ENCODE measurements at places on chromosomes 16 and 17.

- no peak for DNase-seq
Observed at GRCh38 chr17:41772586-41773189, 13.8 kb downstream of the JUP start.

DNA sequence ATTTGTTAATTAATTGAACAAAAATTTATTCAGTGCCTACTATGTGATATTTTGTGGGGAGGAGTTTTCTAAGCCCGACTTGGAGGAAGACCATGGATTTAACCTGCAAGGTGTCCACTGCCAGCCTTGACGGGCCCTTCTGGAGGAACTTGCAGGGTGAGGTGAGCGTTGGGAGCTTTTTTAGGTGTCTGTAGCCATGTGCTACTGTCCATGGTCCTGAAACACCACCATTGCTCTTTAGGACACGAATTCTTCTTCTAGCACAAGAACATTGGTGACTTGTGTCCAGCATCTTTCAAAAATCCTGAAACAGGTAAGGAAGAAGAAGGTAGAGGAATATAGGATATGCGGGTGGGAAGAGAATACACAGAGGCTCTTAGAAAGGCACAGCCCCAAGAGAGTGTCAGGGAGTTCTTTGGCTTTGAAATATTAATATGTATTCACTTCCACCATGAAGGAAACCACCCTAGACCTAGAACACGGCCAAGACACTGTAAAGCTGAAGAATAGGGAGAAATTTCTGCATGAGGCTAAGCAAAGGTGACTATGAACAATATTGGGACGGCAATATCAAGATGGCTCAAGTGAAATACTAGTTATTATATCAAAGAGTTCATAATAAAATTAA is 27.9 kb upstream of the OR4D1 start:
- peak; percentile 75 for DNase-seq

GRCh38 chr16:68400924-68401460 is 47.3 kb downstream of the SMPD3 start:
- DNase-seq: no peak

- no peak for DNase-seq
Observed at GRCh38 chr17:28777178-28777577, 33.4 kb downstream of the TRAF4 start.

DNA sequence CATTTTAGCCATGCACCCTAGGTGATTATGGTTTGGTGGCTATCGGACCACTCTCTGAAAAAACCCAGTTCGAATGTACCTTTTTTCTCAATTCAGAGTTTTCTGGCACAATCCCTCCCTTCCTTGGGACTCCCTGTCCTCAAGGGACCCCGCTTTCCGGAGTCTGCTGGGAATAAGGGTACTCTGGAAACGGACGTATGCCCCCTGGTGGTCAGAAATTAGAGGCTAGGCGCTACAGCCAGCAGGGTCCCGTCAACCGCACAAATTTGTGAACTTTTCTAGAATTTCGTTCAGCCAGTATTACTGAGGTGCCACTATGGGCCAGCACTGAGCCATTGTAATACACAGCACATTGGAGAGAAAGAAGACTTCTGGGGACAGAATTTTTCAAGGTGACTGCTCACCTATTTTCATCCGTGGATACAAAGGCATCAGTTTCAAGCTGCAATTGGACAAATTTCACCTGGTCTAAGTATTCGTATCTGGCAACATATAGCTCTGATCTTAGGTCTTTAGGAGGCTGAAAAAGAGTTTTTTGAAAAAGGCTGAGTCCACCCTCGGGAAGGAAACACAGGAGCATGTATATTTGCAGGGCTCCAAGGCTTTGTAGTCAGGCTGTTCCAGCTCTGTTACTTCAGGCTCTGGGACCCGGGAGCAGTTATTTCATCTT is 27.1 kb upstream of the CRYBA1 start:
- peak; percentile 80 for DNase-seq

DNA sequence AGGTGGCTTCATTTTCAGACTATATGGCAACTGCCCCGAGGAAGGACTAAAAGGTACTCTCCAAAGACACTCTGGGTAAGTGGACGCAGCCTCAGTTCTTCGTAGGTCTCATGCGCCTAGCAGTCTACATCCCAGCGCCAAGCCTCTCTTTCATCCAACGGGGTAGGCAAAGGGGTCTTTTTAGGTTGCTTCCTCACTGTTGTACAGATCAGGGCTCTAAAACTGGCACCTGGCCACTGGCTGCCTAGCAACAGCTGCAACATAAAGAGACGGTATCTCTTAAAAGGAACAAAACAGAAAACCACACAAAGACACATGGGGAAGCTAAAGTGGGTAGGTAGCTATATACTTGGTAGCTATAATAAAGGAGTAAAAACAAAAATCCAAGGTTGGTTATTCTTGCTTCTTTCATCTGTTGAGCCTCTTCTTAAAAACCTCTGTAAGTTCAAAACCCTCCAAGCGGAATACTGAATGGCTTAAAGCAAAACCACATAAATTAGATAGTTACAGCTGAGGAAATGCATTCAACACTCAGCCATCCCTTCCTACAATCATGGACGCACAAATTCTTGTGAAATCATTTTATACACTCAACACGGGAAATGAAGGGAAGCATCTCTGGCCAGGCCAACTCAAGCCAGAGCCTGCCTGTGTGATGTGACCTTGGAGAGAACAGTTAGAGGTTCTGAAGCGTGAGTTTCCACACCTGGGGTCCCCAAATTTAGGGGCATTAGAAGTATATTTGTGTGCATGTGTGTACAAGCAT is 22.7 kb downstream of the CYTH1 start:
- DNase-seq: no peak

DNA sequence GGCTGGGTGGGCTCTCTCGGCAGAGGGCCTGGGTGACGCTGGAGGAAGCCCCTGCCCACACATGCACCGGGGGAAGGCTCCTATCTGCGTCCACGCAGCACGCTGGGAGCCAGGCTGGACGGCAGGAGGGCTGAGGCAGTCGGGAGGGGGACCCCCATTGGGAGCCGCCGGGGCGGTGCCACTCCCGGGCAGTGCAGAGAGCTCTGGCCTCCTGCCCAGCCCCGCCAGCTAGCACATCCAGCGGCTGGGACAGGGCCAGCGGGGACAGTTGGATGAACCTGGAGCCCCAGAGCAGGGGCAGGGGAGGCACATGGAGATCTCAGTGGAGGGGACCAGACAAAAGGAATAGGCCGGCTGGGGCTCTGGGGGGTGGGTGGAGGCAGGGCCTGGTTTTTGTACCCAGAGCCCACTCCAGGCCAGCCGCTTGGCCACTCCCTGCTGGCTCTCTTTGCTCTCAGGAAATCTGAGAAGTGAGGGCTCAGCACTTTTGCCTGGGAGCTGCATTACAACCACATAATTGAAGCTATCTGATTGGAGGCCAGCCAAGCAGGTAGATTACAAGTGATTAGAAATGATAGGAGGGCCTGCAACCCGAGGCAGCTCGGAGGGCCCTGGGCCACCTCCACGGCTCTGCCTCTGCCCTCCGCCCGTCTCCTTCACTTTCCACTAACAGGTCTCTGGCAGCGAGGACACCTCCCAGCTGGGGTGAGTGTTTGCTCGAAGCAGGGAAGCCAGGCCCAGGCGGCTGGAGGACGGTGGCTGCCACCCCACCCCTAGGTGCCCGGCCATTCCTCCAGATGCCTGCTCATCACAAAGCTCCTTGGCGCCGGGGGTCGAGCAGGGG is 40.1 kb downstream of the ENGASE start:
- peak; percentile 57 for DNase-seq

DNA sequence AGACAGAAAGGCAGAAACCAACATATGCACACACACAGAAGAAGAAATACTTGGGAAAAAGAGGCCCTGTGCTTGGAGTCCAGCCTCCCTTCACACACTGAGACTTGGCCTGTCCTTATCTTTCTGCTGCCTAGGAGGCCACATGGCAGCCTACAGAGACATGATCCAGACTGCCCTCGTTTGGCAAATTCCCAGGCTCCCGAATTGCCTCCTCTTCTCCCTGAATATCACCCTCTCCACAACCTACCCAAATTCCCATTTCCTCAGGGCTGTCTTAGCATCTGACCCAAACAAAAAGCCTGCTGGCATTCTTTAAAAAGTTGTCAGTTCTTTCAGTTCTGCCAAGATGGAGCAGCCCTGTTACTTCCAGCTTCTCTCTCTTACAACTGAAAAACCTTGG is 59.8 kb downstream of the DNAH17 start:
- DNase-seq: no peak

All from left renal pelvis (tissue), 4 donors.